ENCODE measurements at places on chromosomes 1 and 21.
A peak's percentile ranks its signal among the peaks of the same experiment; 100 is the strongest.

GRCh38 chr1:222618001-222618879 is at the start of gene MIA3:
TSS of gene MIA3 (plus strand) at chr1:222618097. CDS start at chr1:222618111, 14 bp downstream.
- DNase-seq: peak; percentile 63

DNA sequence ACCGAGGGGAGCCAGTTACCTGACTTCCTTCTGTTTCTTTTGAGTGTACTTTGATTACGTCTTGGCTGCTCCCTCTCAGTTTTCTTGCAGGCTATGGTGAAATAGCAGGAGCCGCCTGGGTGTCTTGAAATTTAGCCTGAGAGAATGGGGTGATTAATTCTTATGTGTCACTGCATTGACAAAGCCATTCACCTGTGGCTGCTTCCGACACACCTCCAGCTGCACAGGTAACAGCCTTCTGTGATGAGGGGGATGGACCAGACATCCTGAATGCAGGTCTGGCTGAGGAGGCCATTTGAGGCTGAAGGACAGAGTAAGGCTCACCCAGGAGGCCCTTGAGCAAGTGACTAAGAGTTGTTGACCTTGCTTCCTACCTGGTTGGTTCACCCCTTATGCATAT is 16.5 kb downstream of the CACNA1E start:
- no peak for DNase-seq

GRCh38 chr1:90911353-90911752 is 110.5 kb downstream of the ZNF644 start:
- no peak for DNase-seq

GRCh38 chr1:54600947-54601721 is 22.2 kb downstream of the FAM151A start:
- DNase-seq: no peak

DNA sequence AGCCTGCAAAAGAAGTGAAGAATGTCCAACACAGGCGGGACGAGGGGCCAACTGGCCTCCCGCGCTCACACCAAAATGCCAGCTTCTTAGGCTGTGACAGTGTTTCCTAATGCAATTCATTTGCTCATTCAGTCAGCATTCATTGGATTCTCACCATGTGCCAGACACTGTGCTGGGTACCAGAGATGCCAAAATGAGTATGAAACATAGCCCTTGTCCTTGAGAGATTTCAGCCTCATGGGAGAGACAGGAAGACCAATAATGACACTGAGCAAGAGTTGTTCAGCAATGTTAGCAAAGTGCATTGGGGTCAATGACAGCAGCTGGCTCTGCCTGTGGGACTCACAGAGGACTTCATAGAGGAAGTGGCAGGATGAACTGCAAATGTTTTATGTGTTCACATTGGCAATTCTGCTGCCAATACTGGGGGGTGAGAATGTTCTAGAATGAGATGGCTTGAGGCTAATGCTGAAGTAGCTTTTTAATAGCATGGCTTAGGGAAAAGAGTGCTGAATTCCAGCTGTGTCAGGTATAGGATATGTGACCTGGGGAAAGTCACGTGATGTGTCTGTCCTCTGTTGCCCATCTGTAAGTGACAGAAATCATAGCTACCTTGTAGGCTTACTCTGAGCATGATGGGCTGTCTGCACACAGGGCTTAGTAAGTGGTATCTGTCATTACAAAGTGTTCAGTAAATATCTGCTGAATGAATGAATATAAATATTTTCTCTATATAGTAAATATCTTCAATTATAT is 58.3 kb upstream of the KIF26B start:
- DNase-seq: no peak

GRCh38 chr1:236123563-236123962 is 18.8 kb upstream of the GPR137B start:
- DNase-seq: no peak

DNA sequence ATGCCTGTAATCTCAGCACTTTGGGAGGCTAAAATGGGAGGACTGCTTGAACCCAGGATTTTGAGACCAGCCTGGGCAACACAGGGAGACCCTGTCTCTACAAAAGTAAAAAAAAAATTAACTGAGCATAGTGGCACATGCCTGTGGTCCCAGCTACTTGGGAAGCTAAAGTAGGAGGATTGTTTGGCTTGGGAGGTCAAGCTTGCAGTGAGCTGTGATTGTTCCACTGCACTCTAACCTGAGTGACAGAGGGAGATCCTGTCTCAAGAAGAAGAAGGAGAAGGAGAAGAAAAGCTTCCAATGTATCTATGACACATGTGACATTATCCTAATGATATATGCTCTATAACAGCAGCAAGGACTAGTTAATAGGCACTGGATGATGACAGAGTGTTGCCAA is 20.1 kb upstream of the ARHGAP29 start:
- DNase-seq: no peak

- no peak for DNase-seq
These were observed 16.0 kb downstream of the DHRS3 start for GRCh38 chr1:12601700-12602658.

DNA sequence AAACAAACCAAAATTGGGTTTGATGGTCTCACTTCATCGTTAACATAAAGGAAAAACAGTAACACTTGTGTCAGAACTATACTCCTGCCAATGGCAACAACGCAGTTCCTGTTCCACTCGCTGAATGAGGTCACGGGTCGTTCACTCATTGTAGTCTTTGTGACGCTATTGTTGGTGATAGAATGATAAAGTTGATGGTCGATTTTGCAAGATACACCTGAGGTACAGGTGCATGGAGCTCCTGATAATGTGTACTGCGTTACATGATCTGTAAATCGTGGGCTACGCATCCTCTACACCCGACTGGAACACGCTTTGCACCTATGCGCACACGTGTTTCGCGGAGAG is 391 bp upstream of the CENPS start:
- no peak for DNase-seq
